ENCODE measurements at places on chromosomes 3 and 15.

DNA sequence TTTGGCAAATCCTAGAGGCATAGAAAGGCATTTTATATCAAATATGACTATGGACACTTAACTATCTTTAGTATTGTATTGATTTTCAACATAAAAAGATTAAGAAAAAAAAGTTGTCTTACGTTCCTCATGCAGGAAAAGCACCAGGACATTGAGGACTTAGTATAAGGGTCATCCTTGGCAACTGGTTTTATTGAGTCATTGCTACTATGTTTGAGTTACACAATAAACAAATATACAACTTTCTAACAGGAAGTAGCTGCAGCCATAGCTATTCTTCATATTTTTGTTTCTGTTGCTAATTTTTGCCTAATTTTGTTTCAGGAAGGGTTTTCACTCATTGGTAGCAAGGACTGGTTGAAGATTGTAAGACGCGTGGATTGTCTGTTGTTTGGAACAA lies 93.0 kb downstream of the NPTN start:
- no peak for DNase-seq

- no peak for DNase-seq
Measured at GRCh38 chr15:62758126-62758951, 284.2 kb upstream of the TPM1 start.

DNA sequence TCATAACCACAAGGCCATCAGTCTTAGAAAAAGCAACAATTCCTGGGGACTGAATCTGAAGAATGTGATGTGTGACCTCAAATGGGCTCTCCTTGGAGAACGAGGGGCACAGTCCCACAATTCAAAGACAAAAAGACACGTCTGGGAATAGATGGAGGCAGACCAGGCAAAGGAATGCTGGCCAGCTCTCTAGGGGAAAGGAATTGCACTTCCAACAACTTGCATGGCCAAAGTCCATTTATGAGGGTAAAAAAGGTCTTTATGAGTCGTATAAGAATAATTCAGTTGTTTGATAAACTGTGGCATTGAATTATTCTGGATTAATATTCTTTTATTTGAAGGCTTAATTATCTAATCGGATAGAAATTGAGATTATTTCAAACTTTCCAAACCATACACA lies 180.5 kb upstream of the FEZF2 start:
- DNase-seq: no peak

DNA sequence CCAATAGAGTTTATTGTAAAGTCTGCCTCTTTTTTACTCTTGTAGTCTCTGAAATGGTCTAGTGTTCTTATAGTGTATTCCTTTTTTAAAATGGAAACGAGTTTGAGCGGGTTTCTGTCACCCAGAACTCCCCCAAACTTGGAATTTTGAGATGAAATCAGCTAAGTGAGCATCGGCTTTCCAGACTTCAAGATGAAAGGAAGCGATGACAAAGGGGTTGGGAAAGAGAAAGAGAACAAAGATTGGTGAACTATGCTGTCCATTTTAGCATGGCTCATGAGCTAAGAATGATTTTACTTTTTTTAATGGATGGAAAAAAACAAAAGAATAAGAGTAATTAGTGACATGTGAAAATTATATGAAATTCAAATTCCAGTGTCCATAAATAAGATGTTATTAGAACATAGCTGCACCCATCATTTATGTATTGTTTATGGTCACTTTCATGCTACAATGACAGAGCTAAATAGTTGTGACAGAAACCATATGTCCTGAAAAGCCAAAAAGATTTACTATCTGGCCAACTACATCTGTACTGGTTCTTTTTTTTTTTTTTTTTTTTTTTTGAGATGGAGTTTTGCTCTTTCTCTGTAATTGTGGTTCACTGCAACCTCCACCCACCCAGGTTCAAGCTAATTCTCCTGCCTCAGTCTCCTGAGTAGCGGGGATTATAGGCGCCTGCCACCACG lies 52.7 kb upstream of the PDZRN3 start:
- DNase-seq: no peak

GRCh38 chr15:94840794-94841783 lies 609.7 kb downstream of the MCTP2 start:
- no peak for DNase-seq
